ENCODE measurements at places on chromosomes 4 and X.

DNA sequence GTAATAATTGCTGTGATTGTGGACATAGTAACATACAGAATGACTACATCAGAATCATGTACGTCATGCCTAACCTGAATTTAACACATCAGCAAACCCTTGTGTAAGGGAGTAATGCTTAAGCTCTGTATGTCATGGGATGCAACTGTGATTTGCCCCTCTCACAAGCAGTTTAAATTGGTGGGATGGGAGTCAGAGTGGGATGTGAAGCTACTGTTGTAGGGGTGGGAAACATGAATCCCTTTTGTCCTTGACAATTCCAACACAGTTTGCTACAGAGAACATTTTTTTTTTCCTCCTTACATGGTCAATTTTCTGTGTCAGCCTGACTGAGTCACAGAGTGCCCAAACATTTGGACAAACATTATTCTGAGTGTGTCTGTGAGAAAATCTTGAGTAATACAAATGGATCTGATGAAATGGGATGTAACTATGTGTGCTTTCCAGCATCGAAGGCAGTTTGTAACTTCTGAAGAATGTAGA is 392.8 kb downstream of the GPM6A start:
- DNase-seq: no peak

DNA sequence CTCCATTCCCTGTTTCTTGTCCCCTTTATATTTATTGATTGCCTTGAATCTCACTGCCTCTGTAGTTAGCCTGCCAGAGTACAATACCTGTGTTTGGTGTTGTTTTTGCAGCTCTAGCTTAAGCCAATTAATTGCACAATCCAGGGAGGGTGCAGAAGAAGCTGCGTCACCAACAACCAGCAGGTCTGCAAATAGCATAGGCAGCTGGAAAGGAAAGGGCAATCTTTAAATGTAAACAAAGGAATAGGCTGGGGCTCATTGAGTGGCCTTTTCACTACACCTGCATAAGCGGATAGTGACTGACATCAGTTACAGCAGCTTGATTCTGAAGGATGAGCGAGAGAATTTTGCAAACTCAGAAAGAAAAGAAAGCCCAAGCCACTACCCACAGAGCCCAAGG is 106.8 kb upstream of the RAI2 start:
- DNase-seq: peak; percentile 73

DNA sequence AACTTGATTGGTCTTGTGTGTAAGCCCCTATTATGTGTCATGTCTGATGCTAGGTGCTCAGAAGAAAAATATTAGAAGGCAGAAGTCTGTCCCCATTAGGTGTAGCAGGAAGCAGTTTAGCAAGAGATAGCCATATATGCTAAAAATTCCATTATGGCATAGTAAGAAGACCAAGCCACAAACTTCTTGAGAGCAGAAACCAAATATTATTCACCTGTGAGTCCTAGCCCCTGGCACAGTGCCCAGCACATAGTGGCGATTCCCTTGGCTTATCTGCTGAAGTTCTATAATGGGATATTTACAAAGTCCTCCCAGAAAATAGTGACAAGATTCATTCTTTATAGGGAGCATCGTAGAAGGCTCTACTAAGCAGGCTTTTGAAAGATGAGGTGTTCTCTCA is 174.4 kb downstream of the RAB28 start:
- no peak for DNase-seq

DNA sequence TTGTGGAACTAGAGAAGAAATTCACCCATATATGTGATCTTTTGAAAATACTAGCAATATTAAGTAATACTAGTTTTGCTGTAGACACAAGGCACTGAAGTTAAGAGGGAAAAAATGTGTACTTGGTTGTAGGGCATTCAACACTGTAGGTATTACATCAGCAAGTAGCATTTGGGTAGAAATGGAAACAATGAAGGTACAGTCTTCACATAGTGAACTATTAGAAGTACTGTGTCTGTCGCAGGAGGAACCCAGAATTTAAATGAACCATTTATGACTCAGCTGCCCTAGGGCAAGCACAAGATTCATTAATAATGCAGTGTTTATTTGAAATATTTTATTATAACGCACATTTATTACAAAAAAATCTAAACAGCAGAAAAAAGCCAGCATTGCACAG is 572.7 kb upstream of the TENM3 start:
- DNase-seq: no peak

DNA sequence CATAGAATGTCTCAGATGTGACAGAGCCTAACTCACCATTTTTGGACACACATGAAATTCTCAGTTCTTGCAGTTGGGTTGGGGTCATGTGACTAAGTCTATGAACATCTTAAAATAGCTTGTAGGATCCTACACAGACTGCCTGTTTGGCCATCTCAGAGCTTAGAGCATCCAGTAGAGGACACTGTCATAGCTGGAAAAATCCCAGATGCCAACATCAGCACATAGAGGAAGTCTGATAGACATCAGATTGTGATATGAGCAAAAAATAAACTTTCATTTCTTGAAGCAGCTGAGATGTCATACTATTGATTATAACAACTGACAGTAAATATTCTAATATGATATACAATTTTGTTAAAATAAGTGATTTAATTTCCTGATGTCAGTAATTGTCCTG is 207.1 kb downstream of the TRAM1L1 start:
- no peak for DNase-seq

- no peak for DNase-seq
These were observed 89.0 kb upstream of the BANK1 start for GRCh38 chr4:101701551-101701950.

- DNase-seq: no peak
These were observed 36.8 kb upstream of the NAA11 start for GRCh38 chr4:79362626-79363025.

- no peak for DNase-seq
These were observed 847.7 kb upstream of the INTU start for GRCh38 chr4:126784966-126785580.

DNA sequence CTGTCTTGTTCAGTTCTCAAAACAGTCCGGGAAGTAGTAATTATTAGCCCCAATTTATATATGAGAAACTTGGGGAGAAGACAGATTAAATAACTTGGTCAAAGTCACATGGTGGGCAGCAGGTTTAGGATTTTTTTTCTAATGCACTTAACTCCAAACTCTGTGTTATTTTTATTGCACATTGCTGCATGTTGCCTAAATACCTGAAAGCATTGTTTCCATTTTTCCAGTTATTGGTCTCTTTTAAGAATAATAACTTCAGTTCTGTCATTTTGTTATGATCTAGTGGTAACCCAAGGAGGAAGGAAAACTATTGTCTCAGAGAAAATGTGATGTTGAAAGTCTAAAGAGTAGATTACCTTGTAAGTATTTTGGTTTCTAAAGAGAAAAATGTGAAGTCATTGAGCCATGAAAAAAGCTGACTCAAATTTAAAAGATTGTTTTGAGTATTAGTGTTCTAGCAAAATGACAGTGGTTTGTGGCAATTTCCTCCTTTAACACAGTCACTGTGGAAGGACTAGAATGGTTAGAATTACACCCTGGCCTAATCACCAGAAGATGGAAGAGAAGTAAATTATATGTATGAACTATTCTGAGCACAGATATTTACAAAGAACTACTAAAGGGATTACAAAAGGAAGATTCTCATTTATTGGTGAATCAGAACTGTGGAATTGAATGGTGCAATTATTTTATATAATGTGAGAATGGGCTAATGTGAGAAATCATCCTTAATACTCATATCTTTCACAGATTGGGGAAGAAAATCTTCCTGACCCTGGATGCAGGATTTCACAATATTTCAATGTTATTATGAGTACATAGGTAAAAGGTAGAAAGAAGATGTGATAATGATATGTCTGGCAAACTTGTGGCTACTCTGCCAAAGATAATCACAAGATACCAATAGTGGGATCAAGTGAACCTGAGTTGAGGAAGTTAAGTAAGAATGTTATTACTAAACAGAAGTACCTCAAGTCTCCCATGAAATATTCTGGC is 21.7 kb upstream of the CXCL8 start:
- DNase-seq: no peak

DNA sequence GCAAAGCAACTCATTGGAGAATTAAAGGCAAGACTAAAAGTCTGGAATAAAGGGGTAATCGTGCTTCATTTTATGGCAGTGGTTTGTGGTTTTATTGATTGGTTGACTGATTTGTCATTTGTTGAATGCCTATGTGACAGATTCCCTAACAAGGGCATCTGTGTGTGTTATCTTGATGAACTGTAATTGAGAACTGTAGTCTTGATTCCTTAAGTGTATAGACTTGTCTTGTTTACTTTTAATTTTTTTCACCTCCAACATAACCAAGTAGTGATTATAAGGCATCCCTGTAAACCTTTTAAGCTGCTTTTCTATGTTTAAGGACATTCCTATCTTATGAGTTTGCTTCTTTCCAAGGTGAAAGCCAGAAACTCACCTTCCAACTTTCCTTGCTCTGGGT is 216.0 kb upstream of the TAPT1 start:
- no peak for DNase-seq

DNA sequence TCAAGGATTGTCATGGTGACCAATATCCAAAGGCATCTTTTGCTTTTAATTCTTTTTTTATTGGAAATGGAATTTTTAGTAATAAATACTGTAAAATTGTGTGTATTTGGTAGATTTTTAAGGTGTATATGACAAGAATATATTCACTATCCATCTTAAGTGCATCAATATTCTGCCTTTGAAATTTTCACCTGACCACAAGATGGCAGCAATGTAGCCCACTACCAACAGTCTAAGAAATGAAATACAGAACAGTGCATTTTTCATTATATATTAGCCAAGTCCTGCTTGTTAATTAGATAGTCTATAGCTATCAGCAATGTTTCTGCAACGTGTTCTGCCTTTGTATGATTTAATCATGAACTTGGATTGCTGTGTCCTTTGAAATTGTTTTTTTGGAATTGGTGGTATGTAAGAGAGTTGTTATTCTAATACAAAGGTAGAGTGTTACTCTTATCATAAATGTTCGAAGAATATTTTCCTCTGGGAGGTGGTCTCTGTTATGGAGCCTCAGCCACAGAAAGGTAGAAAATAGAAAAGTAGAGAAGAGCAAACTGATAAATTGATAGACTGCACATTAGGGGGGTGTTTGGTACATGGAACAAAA is 38.2 kb downstream of the HPGDS start:
- no peak for DNase-seq

All from NCI-H187 treated with DMSO at 0.1 percent for 48 hours (cell line).